ENCODE measurements at places on chromosomes 7 and 10. TPM values are rescaled to one million over a fixed set of nuclear protein-coding genes. Genes with fewer than 3 reads are reported as not detected.

DNA sequence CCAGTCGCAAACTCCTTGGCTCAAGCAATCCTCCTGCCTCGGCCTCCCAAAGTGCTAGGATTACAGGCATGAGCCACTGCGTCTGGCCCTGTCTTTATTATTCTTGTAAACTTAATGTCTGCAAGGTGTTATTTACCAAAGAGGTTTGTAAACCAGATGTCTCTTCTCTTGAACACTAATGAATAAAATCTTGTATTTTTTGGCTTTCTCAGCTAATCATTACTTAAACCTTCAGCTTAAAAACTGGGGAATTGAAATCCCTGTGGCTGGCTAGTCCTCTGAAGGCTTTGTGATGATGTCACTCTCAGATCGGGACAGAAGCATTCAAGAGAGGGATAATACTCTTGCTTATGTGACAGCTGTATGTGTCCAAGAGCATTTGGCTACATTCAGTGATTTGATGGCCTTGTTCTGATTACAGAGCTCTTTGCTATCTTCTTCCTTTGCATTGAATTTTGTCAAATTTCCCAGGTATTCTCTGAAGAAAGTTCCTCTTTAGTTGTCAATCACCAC lies 130.3 kb downstream of the BICC1 start:
- no peak for DNase-seq

GRCh38 chr7:98483964-98484545 lies 83.2 kb upstream of the BAIAP2L1 start:
- DNase-seq, result no peak

DNA sequence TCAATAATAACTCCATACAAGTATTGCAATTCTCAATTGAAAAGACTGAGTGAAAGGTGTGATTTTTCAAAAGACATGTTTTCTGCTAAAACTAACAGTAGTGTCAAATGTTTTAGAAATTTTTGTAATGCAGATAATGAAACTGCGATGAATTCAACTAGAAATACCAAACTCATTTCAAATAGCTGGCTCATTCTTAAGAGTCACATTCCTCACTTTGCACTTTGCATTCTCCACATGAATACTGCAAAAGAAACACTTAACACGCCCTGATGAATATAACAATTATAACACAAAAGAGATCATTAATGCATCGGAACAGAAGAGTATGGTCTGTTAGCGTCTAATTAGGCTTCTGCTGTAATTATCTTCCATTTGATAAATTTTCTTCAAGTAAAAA lies 15.5 kb upstream of the TSPAN12 start:
- DNase-seq, result no peak

The GNAT3 gene
- not detected for total RNA-seq

DNA sequence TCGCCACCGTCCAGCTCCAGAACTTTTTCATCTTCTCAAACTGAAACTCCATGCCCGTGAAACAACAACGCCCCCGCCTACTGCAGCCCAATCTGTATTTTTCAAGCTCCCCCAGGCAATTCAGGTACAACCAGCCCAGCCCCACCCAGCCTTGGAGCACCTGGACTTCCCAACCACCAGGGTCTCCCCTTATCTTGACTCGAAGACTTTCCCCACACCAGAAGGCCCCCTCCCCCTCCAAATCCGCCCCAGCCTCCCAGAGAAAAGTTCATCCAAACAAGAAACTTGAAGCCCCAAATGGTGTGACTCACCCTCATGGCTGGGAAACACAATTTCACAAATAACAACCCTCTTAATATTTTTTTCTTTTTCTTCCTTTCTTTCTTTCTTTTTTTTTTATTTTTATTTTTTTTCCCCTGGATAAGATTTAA lies 10.6 kb downstream of the ZCCHC24 start:
- DNase-seq, result peak; percentile 18

DNA sequence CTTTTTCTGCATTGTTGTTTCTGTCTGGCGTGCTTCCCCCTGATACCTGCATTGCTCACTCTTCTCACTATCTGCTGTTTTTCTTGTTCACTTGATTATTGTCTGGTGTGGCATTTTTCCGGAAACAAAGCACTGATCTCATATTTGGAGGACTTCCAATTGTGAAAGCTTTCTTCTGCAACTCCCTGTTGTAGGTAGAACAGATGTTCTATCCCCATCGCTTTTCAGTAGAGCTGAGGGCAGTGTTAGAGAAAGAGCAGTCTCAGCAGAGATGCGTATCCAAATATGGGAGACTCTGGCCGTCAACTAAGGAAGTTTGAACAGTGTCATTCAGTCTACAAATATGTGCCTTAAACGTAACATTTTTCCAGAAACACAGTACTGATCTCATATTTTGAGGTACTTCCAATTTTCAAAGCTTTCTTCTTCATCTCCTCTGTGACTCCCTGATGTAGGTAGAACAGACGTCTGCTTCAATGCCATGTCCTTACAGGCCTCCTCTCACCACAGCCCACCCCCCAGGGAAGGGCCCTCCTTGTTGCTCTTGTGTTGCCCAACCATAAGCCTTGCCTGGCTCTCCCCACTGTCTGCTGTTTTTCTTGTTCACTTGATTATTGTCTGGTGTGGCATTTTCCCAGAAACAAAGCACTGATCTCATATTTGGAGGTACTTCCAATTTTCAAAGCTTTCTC lies 27.1 kb upstream of the GJD4 start:
- DNase-seq, result no peak

DNA sequence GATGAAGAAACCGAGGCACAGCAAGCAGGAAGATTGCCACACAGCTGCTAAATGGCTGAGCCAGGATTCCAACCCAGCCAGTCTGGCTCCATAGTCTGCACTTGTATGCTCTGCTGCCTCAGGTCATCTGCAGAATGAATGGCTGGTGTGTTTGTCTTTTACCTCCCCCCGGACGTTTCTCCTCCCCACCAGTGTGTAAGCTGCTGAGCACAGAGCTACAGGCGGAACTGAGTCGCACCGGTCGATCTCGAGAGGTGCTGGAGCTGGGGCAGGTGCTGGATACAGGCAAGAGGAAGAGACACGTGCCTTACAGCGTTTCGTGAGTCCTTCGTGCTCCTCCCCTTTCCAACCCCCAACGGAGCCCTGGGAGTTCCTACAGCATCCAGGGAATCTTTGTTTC lies 2.6 kb downstream of the CNPY4 start:
- DNase-seq, result no peak

- no peak for DNase-seq
These were observed 56.2 kb upstream of the ABLIM1 start for GRCh38 chr10:114714281-114714741.

DNA sequence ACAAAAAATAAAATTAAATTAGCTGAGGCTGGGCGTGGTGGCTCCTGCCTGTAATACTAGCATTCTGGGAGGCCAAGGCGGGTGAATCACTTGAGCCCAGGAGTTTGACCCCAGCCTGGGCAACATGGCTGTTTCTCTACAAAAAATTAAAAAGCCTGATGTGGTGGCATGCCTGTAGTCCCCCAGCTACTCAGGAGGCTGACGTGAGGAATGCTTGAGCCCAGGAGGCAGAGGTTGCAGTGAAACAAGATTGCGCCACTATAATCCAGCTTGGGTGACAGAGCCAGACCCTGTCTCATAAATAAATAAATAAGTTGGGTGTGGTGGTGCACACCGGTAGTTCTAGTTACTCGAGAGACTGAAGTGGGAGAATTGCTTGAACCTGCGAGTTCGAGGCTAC lies 65.1 kb downstream of the GNA12 start:
- no peak for DNase-seq

DNA sequence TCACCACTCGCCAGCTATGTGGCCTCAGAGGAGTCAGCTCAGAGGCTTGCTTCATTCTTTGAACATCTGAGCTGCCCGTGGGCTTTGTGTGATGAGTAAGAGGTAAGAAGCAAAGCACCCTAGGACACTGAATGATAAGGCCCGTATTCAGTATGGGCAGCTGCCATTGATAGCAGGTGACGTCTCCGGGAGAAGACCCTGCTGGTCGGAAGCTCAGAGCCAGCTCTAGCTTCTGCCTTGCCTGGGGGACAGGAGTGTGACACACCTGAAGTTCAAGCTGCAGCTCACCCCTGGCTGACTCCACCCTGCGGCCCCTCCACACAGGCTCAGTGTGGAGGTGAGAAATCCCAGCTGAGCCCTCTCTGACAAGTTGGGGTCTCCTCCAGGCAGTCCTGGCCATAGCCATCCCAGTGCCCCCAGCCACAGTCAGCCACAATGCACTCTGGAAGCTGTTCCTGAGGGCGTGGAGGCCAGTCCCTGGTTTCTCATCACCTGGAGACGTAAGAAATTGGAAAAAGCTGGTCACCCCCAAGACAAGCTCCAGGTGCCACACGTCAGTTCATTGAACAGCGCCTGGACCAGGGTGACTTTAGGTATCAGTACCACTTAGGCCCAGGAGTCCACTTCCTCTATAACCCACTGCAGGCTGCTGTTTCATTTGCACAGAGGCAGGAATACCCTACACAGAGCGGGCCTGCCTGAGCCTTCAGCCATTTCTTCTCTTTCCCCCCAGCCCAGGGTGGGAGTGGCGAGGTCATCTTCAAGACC lies 164.9 kb upstream of the RHEB start:
- no peak for DNase-seq

DNA sequence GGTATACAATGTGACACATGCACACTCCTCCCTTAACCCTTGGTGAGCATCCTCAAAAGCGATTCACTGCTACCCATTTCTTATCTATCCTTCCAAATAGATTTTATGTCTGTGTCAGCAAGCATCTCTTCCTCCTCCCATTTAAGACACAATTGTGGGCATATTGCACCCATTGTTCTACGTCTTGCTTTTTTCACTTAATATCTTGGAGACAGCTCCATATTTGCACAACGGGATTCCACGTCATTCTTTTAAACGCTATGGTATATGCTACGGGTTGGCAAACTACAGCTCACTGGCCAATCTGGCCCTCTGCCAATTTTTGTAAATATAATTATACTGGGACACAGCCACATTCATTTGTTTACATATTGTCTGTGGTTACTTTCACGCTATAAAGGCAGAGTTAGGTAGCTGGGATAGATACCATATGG lies 88.6 kb downstream of the RNF216 start:
- no peak for DNase-seq

The LBX1 gene
- not detected for total RNA-seq

DNA sequence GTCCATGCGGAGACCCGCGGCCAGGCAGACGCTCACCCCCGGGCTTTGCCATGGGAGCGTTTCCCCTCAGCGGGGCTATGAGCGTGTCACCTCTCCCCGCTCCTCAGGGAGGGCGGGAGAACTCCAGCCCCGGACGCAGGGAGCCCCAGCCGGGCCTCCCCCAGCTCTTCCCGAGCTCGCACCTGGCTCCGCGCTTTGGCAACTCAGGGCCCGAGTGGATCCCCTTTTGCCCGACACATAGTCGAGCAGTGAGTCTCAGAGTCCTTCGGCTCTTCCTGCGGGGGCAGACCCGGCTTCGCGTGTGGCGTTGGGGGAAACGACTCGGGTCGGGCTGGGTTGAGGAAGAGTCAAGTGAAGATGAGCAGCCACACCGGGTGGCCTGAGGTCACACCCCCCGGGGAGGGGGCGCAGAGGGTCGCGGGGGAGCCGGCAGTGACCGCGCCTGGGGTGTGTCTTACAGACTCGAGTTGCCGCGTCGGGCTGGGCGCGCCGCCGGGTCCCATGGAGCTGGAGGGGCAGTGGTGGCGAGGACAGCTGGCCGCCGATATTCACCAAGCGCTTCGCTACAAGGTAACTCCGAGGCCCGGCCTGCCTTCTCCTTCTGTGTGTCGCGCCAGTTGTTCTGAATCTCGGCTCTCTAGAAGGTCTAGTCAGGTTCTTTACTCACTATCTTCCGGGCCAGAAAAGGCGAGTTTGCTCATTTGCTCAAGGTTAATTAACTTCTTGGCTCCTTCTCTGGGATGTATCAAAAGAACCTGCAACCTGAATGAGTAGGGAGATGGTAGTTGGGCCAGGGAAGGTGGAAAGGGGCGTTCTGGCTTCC lies 721 bp downstream of the CCNJ start:
- DNase-seq, result peak; percentile 59

The ACTR3C gene
- total RNA-seq, result 2.8 TPM

- DNase-seq, result no peak
These were observed 1.7 kb upstream of the FUOM start for GRCh38 chr10:133359554-133359971.

GRCh38 chr10:7421526-7421925 lies 10.7 kb upstream of the SFMBT2 start:
- DNase-seq, result no peak

GRCh38 chr7:108253275-108254044 lies 123.3 kb upstream of the LAMB4 start:
- no peak for DNase-seq

- peak; percentile 58 for DNase-seq
These were observed 40.5 kb upstream of the SLF2 start for GRCh38 chr10:100872034-100872791.

The BICC1 gene
- total RNA-seq, result not detected

GRCh38 chr10:43362191-43362839 lies 9.1 kb upstream of the FXYD4 start:
- peak; percentile 97 for DNase-seq

The STAG3 gene
- 21.1 TPM for total RNA-seq

DNA sequence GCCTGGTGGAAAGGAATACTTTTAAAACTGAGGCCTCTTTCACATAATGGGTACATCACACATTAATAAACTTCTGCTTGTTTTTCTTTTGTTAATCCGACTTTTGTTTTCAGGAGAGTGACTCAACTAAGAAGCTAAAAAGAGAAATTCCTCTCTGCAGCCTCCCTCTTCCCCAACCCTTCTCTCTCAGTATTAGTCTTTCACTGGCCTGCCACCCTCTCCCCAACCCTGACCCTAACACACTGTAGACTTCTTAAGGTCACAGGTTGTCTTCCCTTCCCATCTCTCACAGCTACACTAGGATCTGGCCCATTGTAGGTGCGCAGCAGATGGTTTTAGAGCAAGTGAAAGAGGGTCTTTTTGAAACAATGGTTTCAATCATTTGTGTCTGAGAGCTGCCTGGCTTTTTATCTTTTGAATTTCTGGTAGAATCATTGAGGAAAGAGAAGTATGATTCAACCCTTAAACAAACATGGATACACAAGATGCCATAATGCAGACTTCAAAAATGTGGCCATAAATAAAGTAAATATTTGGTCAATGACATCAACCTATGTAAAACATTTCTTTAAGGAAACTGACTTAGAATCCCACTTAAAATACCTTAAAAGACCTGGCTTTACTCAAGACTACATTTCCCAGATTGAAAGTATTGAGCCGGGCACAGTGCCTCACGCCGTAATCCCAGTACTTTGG lies 17.9 kb upstream of the FFAR4 start:
- DNase-seq, result no peak

The PNLIPRP1 gene
- not detected for total RNA-seq

DNA sequence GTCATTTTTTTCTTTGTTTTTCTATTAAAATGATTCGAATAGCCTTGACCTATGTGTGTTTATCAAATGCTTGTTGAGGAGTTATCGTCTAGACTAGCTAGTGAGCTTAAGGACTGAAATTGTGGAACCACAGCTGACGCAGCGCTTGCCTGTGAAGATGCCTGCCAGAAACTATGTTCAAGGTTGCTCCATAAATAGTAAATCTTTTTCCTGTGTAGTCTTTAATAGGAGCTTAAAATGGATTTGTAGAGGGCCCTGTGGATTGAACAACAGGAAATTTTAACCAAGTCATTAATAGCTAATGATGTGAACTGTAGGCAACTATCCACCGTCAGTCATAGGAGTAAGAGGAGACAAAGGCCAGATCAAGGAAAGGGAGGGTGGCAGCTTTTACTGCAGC lies 145.1 kb downstream of the GNAI1 start:
- no peak for DNase-seq

The TRIM8 gene
- 41.8 TPM for total RNA-seq

The MACC1 gene
- 0.12 TPM for total RNA-seq
